ENCODE measurements at places on chromosomes 2 and 18.

- DNase-seq = no peak
Observed at GRCh38 chr18:64017870-64018269, 48.0 kb downstream of the SERPINB8 start.

- no peak for DNase-seq
Observed at GRCh38 chr2:210190345-210190744, 19.1 kb upstream of the KANSL1L start.

- no peak for DNase-seq
Observed at GRCh38 chr2:126909366-126909765, 10.7 kb downstream of the TEX51 start.

DNA sequence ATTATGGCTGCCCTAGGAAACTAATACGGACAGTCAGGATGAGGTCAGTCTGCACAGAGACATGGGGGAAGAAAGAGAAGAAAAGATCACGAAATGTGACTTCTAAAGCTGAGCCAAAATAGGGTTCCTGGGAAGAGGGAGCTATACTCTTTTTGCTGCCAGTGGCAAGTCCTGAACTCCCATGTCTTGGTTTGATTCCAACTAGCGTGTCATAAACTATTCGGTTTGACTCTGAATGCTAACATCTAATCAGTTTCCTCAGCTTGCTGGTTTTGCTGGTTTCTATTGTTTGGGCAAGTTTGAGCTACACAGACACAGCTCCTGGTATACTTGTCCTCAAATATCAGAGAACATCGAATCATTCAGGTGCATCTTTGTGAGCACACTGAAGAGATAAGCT lies 80.5 kb upstream of the CYP1B1 start:
- no peak for DNase-seq

GRCh38 chr2:229880892-229881586 lies 40.8 kb downstream of the TRIP12 start:
- DNase-seq = no peak

- DNase-seq = no peak
Observed at GRCh38 chr2:237257471-237257951, 156.5 kb downstream of the COL6A3 start.

GRCh38 chr2:237059155-237059875 lies 26.4 kb upstream of the COPS8 start:
- peak; percentile 75 for DNase-seq
